Panc1 (cell line): ENCODE measurements at places on chromosomes 11 and 22.

- no peaks in the 10 kb centered on the region for H3K36me3 ChIP-seq
- peaks cover 2% of the 10 kb centered on the region; the same call in 1 of the 2 replicates for H3K27me3 ChIP-seq
- no peak overlapping the region for H3K4me3 ChIP-seq
- H3K4me1 ChIP-seq: no peaks in the 10 kb centered on the region
- H3K27ac ChIP-seq: no peak overlapping the region
- DNase-seq: no peak
Measured at GRCh38 chr11:59261150-59261549, 48.4 kb upstream of the MPEG1 start.

DNA sequence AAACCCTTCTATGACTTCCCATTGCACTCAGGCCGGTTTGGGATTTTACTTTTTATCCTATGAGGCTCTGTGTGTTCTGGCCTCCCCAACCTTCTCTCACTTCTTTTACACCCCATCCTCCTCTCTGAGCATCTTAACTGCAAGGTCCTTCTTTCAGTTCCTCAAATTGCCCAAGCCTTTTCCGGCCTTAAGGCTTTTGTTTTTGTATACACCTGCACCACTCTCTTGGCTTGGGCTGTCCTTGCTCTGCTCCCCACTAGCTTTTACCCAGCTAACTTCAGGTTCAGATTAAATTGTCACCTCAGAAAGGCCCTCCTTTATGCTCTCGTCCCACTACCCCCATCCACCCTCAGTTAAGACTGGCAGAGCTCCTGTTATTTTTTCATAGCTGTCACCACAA is 55.5 kb downstream of the FAM83F start:
- no peak for DNase-seq
- H3K27ac ChIP-seq: no peak overlapping the region
- H3K4me3 ChIP-seq: no peak overlapping the region
- no peaks in the 10 kb centered on the region for H3K36me3 ChIP-seq
- H3K4me1 ChIP-seq: peaks cover 4% of the 10 kb centered on the region; the same call in 1 of the 2 replicates

GRCh38 chr11:28777126-28777525 is 668.9 kb downstream of the METTL15 start:
- DNase-seq: no peak
- no peak overlapping the region for H3K27ac ChIP-seq
- H3K36me3 ChIP-seq: no peaks in the 10 kb centered on the region
- H3K27me3 ChIP-seq: no peaks in the 10 kb centered on the region

- no peak overlapping the region for H3K4me3 ChIP-seq
- no peaks in the 10 kb centered on the region for H3K27me3 ChIP-seq
- H3K36me3 ChIP-seq: no peaks in the 10 kb centered on the region
- H3K27ac ChIP-seq: no peak overlapping the region
Measured at GRCh38 chr11:27061461-27061821, 20.8 kb downstream of the BBOX1 start.
